Stimulated activated CD4-positive, alpha-beta T cell treated with anti-CD3 and anti-CD28 coated beads, Interleukin-1b, Interleukin-23, amount 100 ng/mL, for 24 hours (primary cell): ENCODE measurements at places on chromosomes 4 and X.

- DNase-seq, result no peak
Measured at GRCh38 chr4:152579107-152579764, 43.3 kb upstream of the FBXW7 start.

DNA sequence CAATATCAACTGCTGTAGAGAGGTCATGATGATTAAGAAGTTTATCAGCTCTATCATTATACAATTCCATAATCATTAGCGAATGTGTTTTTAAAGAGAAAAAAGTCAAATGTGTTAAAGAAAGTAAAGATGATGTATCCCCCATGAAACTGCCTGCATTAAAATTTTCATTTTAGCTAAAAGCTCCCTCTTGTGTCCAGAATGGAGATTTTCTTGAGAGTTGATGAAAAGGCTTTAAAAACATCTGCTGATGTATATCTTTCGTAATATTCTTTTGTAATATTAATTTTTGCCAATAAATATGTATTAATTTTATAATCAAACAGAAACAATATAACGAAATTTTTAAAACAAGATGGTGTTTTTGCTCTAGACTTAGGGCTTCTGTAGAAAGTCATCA is 52.1 kb upstream of the LHFPL1 start:
- no peak for DNase-seq

- no peak for DNase-seq
Measured at GRCh38 chr4:151702256-151702655, 58.6 kb downstream of the GATB start.

GRCh38 chr4:519203-519651 is 20.2 kb downstream of the PIGG start:
- DNase-seq, result no peak

DNA sequence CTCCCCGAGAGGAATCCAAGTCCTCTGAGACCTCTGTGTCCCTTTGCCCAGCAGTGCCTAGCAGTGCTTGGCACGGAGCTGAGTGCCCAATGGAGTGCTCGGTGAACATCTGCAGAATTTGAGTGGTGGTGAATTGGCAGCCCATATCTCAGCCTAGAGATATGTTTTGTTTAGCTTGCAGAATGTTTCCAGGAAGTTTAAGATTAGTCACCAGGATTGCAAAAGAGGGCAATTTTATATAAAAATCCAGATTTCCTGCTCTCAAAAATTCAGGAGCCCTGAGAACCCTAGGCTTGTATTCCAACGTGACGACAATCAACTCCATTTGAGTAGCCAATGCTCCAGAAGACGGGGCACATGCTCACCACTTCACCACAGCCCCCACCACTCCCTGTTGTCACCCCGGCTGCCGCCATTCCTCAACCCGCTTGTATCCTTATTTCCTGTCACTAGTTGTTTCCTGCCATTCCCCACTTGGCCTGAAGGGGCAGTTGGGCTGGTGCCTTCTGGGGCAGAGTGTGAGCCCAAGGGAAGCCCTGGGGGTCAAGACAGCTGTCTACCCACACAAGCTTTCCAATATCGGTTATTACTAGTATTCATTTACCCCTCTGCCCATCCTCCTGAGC is 116.9 kb downstream of the EFNB1 start:
- DNase-seq, result no peak

DNA sequence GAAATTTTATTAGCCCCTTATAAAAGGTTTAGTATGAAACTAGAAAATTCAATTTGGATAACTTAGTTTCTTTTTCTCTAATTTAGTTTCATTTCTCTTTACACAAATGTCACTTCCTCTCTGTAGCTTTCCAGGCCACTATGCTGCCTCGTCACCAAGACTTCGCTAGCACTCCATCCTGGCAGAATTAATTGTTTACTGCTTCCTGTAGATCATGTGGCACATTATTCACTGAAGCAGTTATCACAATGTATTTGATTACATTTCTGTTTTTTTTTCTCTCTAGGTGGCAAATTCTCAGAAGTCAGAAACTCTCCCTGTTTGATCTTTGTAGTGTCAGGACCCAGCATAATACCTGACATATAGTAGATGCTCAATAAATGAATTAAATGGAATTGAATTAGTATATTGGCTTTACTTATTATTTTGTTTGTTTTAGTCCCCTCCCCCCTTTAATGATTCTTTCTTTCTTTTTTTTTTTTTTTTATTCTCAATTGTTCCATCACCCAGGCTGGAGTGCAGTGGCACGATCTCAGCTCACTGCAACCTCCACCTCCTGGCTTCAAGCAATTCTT is 9.3 kb upstream of the SAT1 start:
- no peak for DNase-seq

DNA sequence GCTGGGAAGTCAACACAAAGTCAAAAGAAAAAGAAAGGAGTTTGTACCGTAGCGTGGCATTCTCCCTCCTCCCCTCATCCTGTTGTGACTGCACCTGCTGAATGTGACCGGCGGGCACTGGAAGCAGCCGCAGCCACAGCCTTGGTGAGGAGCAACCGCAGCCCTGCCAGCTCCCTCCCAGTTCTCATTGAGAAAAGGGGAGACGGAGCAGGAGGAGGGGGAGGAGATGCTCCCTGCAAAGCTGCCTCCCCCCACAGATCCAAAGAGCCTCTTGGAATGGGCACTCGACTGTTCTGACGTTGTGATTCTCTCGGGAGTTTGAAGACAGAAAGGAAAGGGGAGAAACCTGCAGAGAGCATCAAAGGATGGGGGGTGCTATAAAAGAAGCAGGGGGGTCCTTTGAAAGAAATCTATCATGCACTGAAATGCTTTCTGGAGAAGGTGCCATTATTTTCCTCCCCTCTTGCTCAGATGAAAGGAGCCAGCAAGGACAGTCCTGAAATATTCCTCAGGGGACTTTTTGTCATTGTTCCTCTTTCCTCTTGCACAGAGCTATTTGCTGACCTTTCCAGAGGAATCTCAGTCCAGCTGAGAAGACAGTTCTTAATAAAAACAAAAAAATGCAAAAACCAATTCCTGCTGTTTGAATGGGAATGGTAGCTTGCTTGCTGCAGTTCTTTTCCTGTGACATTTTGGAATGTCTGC is 429.7 kb downstream of the MAPK10 start:
- DNase-seq, result no peak

DNA sequence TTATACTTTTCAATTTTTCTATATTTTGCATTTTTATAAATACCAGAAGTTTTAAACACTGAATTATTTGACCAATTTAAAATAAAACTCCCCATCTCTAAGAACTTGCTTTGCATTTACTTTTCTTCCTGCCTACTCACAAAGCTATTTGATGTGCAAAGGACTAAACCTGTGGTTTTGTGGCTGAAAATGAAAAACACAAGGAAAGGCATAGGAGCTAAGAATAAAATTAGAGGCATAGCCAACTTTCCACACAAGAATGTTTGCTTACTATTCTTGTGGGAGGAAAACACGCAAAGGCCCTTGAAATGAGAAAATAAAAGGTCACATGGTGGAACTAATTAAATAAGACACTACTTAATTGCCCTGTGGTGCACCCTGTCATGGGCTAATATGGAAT is 221.2 kb downstream of the KLHL13 start:
- DNase-seq, result no peak

DNA sequence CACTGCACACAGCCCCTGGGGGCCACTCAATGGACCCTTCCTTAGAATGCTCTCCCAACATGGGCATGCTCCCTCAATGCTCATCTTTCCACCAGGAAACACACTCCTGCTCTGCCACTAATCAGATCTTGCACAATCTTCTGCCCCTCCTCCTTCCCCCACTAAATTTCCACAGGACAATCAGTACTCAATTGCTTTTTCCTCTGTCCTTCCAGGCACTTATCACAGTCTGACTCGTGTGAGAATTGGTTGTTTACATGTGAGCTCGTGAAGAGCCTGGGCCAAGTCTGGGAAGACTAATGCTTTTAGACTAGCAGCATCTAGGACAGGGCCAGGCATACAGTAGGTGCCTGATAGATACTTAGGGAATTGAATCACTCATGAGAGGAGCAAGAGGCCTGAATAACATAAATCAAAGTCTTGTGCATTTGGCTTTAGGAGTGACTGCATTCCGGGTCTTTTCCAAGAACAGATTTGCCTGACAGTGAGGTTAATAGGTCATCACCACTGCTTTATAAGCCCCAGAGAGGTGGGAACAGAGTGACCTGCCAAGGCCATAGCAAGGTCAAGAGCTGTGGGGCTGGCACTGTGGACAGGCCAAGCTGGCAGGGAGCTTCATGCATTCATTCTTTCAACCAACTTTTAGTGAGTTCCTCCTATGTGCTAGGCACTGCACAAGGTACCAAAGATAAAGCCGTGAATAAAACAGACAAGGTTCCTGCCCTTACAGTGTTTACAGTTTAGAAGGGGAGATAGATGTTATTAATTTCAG is 55.0 kb downstream of the PRPS1 start:
- DNase-seq, result no peak

DNA sequence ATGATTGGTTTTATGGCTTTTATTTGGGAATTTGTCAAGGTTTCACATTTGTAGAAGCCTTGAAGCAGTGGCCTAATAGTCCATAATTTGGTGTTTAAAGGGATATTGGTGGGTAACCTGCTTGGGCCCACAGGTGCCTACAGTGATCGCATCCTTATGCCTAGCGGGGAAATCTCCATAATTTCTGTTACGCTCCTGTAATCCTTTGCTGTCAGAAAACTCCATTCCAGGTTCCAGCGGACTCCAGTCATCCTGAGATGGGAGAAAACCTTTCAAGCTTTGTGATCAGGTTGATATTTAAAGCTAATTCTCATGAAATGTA is 257.0 kb upstream of the JADE1 start:
- no peak for DNase-seq

DNA sequence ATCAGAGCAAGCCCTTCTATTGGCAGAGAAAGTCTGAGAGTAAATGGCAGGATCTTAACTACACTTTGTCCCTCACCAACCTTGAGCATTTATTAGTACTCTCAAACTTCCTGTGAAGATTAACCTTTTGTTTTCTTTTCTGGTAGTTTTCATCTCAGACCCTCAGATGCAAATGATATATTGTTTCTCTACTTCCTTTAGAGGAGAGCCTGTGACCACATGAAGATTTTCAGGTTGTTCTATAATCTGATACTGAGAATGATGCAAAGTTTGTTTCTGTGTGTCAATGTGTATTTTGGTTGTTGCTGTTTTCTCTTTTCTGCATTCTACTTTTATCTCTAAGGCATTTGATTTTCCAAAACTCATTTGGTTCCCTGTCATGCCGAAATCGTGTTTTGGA is 165.8 kb upstream of the CYSLTR1 start:
- DNase-seq, result no peak

DNA sequence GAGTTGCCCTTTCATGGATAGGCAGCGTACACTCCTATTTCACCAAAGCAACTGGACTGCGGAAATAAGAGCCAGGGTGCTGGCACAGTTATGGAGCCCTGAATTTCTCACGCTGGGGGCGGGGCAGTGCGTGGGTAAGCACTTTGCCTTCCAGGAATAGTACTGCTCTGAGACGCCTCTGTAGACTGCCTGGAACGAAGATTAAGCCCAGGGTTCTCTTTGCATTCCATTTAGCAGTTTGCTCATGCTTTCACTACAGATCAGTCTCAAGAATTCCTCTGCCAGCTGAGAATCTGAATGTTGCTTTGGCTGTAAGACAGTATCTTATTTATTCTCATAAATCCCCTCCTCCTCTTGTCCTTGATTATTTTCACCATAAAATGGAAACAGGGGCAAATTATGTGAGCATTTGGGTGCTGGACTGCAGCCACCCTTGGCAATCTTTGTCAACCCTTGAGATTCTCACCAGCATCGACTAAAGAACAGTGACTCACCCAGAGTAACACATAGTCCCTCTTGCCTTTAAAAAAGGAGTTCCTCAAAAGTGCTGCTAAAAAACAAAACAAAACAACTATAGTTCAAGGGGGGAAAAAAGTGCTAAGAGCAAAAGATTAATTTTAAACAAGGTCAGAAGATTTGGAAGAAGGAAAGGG is 88.9 kb upstream of the CITED1 start:
- no peak for DNase-seq

DNA sequence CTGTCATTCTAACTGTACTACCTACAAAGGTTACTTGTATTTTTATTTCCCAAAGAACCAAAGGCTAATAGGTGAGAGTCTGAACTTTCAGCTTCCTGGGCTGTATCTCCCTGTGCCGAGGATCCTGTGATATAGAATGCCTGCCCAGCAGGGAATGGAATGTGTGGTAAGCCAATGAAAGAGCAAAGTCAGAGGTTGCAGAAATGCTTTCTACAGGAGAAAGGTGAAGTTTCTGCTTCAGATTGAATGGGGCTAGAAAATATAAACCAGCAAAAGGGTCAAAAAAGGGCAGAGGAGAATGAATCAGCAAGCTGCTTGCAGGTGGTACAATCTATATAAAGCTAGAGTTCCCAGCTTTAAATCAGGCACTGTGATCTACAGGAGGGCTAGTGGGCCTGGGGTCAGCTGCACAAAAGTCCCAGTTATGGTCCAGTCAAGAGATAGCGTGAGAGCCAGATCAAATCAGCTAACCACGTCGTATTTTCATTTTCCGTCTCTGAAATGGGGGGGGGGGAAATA is 146.1 kb downstream of the DCTD start:
- no peak for DNase-seq

- DNase-seq, result no peak
Measured at GRCh38 chr4:29047341-29048041, 1672.7 kb upstream of the PCDH7 start.
